ENCODE measurements at places on chromosomes 16 and 17.

GRCh38 chr16:79351927-79352326 lies 248.6 kb downstream of the MAF start:
- DNase-seq = no peak

GRCh38 chr16:64122177-64122576 lies 999.7 kb downstream of the CDH11 start:
- DNase-seq = no peak

GRCh38 chr17:57257195-57257894 lies 1.0 kb downstream of the MSI2 start:
- DNase-seq = no peak

- no peak for DNase-seq
Observed at GRCh38 chr17:48603959-48604769, 622 bp downstream of the HOXB6 start.

GRCh38 chr16:82094942-82095540 lies 60.0 kb downstream of the HSD17B2 start:
- DNase-seq = no peak

All from cerebellar cortex (tissue), 1 donor.